ENCODE measurements at places on chromosomes 6 and 20. TPM values are rescaled to one million over a fixed set of nuclear protein-coding genes. Genes with fewer than 3 reads are reported as not detected.

- DNase-seq = no peak
These were observed 11.0 kb downstream of the PANK2 start for GRCh38 chr20:3900187-3900604.

GRCh38 chr6:103893141-103893581 is 966.6 kb downstream of the HACE1 start:
- peak; percentile 54 for DNase-seq

DNA sequence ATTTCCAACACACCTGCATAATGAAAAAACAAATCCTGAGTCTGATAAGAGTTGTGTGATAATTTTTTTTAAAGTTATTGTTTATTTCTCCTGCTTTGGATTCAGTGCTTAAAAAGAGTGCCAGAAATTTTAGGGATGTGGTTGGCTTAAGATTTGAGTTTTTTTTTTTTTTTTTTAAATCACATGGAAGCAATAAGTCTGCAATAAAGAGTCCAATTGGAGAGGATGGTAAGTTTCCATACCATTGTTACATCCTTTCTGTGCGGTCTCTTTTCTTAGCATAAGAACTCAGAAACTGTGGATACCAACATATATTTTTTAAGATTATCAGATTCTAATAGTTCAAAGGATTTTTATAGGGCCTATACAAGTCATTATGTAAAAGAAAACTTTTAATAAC is 171.0 kb downstream of the BCKDHB start:
- DNase-seq = peak; percentile 16

DNA sequence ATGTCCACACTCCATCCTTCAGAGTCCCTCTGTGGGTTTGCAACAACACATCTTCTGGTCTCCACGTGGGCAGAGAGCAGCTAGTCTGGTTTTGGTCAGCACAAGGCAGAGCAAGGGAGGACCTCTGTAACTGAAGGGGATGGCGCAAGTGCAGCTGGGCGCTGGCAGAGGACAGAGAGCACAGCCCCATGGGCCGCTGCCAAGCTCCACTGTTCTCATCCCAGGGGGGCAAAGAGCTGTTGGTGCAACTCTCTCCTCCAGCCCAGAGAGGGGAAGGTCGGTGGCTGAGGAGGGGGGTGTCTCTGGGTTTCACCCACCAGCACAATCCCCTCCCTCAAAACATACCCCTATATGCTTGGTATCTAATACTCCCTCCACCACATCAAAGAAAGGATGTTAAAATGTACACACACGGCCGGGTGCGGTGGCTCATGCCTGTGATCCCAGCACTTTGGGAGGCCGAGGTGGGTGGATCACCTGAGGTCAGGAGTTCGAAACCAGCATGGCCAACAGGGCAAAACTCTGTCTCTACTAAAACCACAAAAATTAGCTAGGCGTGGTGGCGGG is 9.1 kb downstream of the ATP9A start:
- DNase-seq = no peak

DNA sequence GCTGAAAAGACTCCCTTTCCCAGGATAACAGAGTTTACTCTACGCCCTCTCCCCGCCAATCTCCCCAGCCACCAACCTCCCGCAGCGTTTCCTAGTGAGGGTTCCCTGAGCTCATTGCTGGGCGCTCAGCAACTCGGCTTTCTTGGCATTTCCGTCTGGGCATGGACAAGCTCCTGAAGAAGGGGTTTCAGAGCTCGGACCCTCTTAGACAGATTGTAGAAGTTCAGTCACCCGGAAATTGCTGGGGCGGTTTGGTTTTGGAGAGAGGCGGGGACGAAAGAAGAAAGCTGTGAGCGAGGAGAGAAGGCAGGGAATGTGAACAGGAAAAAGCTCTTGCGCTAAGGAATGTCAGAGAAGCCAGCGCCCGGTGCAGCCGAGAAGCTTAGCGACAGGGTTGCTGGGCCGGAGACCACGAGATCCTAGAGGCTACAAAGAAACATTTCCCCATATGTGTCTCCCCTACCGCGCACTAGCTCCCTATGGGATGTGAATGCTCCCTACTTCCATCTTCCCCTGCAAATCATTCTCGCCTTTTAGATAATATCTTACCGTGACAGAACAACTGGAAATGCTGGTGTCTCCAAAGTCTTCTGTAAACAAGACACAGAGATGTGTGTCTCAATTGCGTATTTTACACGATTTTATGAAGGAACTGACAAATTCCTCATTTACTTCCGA is 15.8 kb downstream of the POM121L2 start:
- DNase-seq = no peak

GRCh38 chr6:31799781-31800180 is 4.2 kb upstream of the VARS1 start:
- DNase-seq = no peak

DNA sequence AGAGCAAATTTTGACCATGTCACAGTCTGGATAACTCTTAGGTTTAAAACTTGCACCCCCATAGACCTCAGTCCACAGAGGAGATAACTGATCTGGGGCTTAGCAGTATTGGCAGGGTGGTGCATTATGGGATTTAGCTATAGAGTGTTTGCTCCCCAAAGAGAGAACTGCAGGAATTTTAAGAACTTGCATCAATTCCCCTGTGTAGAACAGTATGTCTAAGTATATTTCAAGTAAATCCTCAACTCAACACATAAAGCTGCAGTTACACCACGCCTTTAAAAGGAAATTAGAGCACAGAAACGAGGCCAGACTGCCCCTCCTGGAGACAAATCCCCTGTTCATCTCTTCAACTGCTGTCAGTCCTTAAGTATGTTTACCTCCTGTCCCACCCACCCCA is 144.9 kb downstream of the TRMT11 start:
- DNase-seq = peak; percentile 22

DNA sequence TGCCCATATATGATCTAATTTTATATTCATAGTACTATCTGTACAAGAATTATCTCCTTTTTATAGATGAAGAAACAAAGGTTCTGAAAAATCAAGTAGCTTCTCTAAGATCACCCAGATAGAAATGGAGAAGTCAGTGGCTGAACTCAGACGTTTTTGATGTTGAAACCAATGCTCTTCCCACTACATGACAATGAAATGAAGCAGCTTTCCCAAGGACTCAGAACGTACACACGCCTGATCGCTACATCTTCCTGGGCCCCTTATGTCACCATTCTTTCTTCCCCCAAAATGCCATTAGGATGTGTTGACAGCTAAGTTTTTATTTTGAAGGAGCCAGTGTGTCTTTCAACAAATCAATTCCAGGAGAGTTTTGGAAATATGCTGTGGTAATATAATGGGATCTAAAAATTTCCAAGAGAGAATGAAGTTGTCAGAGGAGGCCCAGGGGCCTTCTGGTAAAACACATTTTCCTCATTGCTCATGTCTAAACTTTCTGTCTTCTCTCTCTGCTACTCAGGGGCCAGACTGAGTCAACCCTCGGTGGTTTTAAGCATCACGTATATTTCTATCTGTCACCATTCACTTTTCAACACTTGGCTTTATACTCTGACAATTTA is 98.1 kb upstream of the COL21A1 start:
- peak; percentile 83 for DNase-seq

DNA sequence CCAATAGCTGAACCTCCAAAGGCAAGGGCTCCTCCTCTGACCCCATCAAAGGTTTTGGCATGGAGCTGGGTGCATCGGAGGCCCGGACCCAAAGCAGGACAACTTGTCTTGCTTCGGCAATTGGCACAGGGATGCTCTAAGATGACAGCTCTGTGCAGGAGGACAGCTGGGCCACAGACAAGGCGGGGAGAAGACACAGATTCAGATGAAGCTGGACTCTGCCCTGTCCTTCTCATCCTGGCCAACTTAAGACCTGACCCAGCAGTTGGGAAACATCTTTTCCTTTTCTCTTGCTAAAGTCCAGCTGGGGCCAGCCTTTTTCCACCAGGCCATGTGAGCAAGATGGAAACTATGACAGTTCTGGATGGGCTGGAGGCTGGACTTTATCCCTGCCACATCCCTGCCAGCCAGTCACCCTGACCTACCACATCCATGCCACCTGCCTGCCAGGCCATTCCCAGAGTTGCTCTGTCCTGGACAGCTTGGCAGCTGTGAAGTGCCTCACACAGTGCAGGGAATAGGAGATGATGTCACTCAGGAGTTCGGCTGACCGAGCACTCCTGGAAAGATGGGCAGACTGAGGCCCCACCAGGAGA is 12.7 kb upstream of the PSMF1 start:
- DNase-seq = no peak

- DNase-seq = no peak
These were observed 126.7 kb downstream of the RTN4IP1 start for GRCh38 chr6:106502559-106502958.

GRCh38 chr6:48961781-48962415 is 501.2 kb downstream of the MMUT start:
- no peak for DNase-seq

DNA sequence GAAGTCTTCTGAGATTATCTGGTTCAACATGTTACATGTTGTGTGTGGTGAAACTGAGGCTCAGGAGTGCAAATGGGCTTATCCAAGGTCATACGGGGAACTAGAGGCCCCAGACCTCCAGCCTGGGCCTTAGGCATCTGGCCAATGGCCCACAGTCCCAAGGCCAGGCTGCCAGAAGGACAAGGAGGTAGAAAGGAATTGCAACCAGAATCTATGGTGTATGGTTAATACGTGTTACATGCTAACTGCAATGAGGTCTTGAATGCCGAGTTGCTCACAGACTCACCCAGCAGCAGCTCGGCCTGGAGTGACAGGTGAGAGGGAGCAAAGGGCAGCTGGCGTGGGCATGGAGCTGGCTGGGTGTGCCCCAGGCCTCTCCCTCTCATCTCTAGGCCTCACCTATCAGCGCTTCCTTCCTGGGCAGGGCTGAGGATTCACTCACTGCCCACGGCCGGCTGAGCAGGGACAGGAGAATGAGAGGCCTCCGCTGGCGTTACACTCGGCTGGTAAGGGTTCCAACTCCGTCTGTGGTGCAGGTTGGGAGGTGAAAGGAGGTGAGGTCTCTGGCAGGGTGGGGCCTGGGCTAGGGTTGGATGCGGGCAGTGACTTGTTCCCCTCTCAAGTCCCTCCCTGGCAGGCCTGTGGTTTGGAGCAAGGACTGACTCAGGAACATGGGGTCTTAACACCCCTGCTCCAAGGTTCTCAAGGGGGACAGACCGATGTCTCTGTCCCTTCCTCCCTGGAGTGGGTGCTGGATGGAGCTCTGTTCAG is at the start of gene TLDC2:
TLDC2 (plus strand) TSS at position 437 of the 771 bp plus-strand sequence; CDS start at position 474, 37 bp downstream.
- DNase-seq = no peak

DNA sequence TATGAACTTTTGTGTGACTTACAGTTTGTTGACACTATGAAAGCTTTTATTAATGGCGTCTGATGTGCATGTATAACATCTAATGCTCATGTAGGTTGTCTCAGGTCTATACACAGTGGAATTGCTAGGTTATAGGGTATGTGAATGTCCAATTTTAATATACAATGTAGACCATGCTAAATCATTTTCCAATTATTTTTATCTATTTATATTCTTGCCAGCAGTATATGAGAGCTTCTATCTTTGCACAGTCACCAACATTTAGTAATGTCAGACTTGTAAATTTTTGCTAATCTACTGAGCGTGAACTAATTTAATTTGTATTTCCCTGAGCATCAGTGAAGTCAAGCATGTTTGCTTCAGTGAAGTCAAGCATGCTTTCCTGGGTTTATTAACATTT is 64.4 kb downstream of the TPD52L1 start:
- no peak for DNase-seq

- no peak for DNase-seq
These were observed 55.9 kb downstream of the PRKN start for GRCh38 chr6:162671580-162672165.

DNA sequence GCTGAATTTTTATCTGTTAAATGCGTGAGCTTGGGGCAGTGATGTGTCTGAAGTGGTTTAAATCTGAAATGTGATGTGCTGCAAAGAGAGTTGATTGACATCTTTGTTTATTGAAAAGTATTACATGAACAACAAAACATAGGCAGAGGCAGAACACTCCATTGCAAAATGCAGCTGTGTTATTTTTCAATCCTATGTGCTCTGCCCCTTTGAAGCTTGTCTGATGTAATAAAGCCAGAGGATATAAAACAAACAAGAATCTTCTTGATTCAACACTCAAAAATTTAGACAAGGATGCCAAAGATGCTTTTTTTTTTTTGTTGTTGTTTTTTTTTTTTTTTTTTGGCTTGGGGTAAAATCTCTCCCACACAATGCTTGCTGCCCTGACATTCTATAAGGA is 482.4 kb upstream of the MMS22L start:
- peak; percentile 48 for DNase-seq

DNA sequence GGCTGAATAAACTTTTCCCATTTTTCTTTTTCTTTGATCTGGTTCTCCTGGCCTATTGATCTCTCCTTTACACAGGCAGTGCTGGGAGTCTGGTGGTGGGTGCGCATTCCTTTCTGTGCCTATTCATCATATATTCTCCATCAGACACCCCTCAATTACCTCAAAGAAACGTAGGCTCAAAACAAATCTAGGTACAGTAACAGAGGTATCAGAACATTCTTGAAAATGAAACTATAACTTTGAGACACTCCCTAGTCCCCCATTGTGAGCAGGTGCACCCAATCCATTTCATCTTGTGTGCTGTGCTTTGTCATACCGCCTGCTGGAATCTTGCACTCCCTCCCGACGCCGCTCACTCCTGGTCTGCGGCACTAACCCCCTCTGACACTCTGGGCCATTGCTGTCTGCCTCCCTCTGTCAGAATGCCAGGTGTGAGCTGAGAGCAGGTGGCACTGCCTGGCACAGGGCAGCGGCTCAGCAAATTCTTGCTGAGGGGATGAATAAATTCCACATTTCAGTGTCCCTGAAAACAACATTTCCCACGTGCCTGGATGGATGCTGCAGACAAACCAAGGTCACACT is 303.4 kb upstream of the EXOC2 start:
- no peak for DNase-seq

DNA sequence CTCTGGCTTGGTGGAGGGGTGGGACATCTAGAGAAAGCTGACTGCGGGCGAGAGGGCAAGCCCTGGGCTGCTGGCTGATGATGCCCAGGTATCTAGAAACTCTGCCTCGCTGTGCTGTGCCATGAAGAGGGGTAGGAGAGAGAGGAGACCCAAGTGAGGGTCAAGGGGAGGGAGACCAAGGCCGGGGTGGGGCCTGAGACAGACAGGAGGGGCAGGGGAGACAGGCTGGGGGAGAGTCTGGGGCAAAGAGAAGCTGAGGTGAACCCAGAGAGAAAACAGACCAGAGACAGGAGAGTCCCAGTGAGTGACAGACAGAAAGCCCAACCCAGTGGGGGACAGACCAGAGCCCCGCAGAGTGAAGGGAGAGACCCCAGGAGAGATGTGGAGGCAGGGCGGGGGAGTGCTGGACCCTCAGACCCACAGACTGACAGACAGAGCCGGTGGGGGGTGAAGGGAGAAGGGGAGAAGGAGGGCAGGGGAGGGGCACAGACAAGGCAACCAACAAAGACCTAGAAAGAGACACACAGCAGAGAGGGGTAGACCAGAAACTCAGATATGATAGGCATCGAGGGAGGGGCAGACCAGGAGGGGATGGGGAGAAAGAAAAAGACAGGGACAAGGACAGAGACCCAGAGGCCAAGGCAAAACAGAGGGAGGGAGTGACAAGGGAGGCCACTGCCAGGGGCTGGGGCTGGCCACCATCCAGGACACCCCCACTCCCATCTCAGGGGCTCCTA is 5.9 kb downstream of the TEAD3 start:
- DNase-seq = no peak

- no peak for DNase-seq
These were observed 47.6 kb upstream of the ADGRF4 start for GRCh38 chr6:47650553-47651432.

The STMND1 gene
- not detected for total RNA-seq

The COL11A2 gene
- 1.4 TPM for total RNA-seq

The VWA7 gene
- 0.99 TPM for total RNA-seq

The LAMA2 gene
- total RNA-seq = 87.4 TPM

The F13A1 gene
- total RNA-seq = 106 TPM

The ZSCAN9 gene
- 9.9 TPM for total RNA-seq

The WFDC12 gene
- total RNA-seq = 1.1 TPM

The OR2J3 gene
- not detected for total RNA-seq
